ENCODE measurements at places on chromosomes 16 and 17. TPM values are rescaled to one million over a fixed set of nuclear protein-coding genes. Genes with fewer than 3 reads are reported as not detected.

DNA sequence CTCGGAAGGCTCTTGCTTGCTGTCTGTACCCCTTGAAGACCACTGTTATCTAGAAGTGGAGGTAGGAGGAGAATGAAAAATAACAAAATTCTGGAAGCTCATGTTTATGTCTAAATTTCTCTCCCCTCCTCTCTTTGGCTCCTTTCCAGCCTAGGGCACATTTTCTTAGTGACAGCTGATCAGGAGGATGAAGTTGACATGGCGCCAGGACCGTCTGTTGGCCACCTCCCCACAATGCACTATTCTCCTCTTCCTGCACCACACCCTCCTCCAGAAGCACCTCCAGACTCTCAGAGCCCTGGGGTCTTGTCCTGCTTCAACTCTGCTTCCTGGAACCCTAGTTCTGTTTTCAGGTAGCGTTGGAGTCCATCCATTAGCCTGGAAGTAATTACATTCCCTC is 25.5 kb upstream of the SSTR2 start:
- no peak for DNase-seq

Gene C17orf50
- polyA plus RNA-seq: 0.14 TPM

Gene PYCARD
- 62.7 TPM for polyA plus RNA-seq

DNA sequence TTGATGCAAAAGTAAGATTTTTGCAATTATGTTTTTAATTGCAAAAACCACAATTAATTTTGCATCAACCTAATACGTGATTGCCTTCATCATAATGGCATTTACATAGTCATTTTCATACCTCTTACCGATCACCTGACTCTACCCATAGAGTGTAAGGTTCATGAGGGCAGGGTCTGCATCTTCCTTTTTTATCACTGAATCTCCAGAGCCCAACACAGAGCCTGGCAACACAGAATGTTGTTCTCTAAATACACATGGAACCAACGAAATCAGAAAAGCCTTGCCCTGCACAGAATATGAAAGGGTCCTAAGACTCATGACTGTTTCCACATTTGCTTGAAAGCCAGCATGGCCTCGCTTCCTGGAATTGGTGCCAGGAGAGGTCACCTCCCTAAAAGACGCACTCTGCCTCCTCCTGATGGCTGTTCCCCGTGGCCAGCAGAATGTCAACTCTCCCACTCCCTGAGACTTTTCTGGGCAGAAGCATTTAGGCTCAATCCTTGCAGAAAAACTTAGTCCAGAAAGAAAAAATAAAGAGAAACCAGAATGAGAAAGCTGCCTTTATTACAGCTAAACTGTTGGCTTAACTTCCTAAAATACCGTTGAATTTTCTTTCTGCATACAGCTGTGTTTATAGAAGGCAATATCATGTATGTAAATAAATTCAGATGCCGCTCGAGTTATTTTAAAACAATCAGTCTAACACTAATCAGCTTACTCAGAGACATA is 327.8 kb upstream of the MAF start:
- DNase-seq: no peak

Data from thymus (tissue), 14 donors.